ENCODE measurements at places on chromosomes 2 and 18. TPM values are rescaled to one million over a fixed set of nuclear protein-coding genes. Genes with fewer than 3 reads are reported as not detected.

The ITGAV gene
- 155 TPM for total RNA-seq

The PTH2R gene
- 36.9 TPM for total RNA-seq

The HOXD12 gene
- total RNA-seq, result not detected

The CD8B2 gene
- not detected for total RNA-seq

The PRKAG3 gene
- not detected for total RNA-seq

The SH2D6 gene
- 0.44 TPM for total RNA-seq

The CXCR4 gene
- total RNA-seq, result not detected

The RBKS gene
- 4.4 TPM for total RNA-seq

The HPCAL1 gene
- 92.0 TPM for total RNA-seq

The C1QL2 gene
- total RNA-seq, result not detected

The COL6A3 gene
- 0.41 TPM for total RNA-seq

The PDE11A gene
- 0.57 TPM for total RNA-seq

The TMEM182 gene
- total RNA-seq, result 5.2 TPM

The PLGLB2 gene
- not detected for total RNA-seq

The MOGAT1 gene
- total RNA-seq, result not detected

The GPR75 gene
- total RNA-seq, result not detected

The TUBA4B gene
- total RNA-seq, result not detected

The PDCD1 gene
- not detected for total RNA-seq

The PLEKHH2 gene
- total RNA-seq, result 7.5 TPM

The EFEMP1 gene
- 10.0 TPM for total RNA-seq

The GNLY gene
- total RNA-seq, result not detected

The IL36A gene
- total RNA-seq, result not detected

The RAD51AP2 gene
- total RNA-seq, result not detected

The CPS1 gene
- 0.95 TPM for total RNA-seq

The TNFAIP6 gene
- total RNA-seq, result 5.3 TPM

The MATN3 gene
- total RNA-seq, result 3.6 TPM

The HMSD gene
- not detected for total RNA-seq

The KCNS3 gene
- total RNA-seq, result 75.3 TPM

The IGFBP2 gene
- 110 TPM for total RNA-seq
